ENCODE measurements at places on chromosomes 16 and 17.
A peak's percentile ranks its signal among the peaks of the same experiment; 100 is the strongest.

GRCh38 chr16:66926961-66927436 is 1.7 kb upstream of the RRAD start:
- DNase-seq = no peak

GRCh38 chr17:75933808-75934207 is 7.0 kb downstream of the FBF1 start:
- no peak for DNase-seq

DNA sequence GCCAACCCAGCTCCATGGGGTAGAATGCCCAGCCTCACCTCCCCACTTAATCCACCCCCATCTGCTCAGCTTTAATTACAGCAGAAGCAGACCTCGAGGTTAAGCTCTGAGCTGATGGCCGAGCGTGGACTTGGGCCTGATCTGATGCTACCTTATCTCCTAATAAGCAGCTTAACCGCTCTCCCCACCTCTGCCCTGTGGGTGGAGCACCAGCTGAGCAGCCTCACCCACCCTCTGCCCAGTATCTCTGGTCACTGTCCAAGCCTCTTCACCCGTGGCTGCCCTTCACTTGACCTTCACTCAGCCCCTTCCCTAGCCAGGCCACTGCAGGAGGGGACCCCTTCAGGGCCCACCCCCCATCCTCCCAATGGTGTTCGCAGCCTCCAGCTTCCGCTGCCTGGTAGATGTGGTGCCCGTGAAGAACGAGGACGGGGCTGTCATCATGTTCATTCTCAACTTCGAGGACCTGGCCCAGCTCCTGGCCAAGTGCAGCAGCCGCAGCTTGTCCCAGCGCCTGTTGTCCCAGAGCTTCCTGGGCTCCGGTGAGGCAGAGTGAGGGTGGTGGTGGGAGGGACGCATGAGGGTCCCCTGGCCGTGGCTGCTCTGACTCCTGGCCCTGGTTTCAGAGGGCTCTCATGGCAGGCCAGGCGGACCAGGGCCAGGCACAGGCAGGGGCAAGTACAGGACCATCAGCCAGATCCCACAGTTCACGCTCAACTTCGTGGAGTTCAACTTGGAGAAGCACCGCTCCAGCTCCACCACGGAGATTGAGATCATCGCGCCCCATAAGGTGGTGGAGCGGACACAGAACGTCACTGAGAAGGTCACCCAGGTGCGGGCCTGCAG is 6.8 kb downstream of the KCNH6 start:
- DNase-seq = no peak

DNA sequence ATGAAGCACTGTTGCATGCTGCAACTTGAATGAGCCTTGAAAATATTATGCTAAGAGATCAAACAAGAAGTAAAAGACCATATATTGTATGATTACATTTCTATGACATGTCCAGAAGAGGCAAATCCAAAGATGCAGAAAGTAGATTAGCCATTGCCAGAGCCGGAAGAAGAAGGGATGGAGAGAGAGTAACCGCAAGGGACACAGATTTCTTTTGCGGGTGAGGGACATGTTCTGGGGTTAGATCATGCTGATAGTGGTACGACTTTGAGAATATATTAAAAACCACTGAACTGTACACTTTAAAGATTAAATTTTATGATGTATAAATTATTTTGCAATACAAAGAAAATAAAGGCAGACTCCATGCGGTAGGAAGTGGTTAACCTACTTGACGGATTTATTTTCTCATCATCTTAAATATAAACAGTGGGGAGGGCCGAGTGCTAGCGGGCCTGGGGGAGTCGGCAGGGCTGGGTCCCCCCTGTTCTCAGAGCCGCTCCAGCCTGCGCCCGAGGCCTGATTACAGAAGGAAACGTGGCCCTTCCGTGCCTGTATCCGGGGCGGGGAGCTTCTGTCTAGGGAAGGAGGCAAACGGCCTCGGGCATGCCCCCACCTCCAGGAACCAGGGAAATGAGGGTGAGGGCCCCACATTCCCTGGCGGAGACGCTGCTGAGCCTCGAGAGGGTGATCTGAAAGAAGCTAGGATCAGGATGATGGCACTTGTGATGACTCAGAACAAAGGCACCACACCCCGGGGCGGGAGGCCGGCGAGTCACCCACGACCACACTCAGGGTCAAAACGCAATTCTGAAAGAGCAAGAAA is 48.0 kb downstream of the SHCBP1 start:
- no peak for DNase-seq

DNA sequence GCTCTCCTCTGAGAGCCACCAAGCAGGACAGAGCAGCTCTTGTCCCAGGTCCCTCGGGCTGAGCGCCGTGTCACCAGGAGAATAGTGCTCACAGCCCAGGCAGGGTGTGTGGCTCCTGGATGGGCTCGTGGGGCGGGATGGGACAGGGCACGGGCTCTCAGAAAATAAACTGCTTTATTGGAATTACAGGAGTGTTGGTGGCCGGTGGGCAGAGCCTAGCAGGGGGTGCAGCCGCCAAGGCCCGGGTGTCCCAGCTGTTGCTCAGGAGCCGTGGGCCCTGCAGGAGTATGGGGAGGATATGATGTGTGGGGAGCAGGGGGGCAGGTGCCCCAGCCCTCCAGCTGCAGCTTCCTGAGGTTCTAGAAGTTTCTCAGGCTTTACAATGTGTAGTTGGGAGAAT is 17.1 kb downstream of the TELO2 start:
- no peak for DNase-seq

- DNase-seq = no peak
Measured at GRCh38 chr17:79120259-79120658, 45.6 kb downstream of the ENGASE start.

- no peak for DNase-seq
Measured at GRCh38 chr17:48539177-48539576, 5.7 kb downstream of the HOXB2 start.

DNA sequence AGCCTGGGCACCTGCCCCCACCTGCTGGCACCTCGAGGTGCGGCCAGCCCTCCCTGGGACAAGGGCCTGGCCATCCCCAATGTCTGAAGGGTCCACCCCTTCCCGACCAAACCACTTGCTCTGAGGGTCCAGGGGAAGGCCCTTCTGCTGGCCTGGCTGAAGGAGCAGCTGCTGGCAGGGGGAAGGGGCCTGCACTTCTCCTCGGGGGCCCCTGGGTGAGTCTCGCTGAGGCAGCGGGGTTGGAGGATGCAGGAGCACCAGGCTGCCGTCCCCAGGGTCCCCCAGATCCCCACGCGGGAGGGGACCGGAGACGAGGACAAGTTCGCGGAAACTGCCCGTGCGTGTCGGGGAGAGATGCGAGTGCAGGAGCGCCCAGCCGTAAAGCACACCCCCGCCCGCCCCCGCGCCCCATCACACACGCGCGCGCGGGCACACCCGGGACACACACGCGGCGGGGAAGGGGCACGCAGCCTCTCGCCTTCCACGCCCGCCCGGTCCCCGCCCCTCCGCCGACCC is 725 bp upstream of the CACNA1H start:
- DNase-seq = no peak

- peak; percentile 51 for DNase-seq
Measured at GRCh38 chr16:81798311-81799137, 19.4 kb downstream of the PLCG2 start.

DNA sequence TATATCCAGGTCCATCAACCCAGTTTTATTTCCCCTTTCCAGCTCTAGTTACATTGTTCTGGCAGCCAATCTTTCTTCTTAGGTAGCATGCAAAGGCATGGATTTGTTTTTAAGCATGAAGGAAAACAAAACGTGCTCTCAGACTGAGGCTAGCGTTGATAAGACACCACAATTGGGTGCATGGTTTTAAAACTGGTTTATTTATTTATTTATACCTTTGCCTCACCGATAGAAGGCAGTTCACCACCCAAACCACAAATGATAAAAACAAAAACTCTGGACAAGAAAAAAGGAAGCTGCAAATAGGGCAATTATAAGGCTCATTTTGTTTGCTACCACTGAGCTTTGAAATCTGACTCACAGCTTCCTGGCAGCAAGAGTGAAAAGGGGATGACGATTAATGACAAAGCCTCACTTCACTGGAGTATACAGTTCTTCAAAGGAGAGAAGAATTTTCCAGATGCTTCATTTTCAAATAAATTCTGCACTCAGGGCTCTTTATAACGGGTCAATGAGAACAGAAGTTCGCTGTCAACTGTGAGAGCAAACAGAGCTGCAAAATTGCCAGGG is 278.4 kb upstream of the IRX5 start:
- DNase-seq = peak; percentile 11

- DNase-seq = no peak
Measured at GRCh38 chr17:70375813-70376770, 206.8 kb downstream of the KCNJ2 start.

GRCh38 chr17:622356-622755 is 92.3 kb downstream of the VPS53 start:
- DNase-seq = no peak

DNA sequence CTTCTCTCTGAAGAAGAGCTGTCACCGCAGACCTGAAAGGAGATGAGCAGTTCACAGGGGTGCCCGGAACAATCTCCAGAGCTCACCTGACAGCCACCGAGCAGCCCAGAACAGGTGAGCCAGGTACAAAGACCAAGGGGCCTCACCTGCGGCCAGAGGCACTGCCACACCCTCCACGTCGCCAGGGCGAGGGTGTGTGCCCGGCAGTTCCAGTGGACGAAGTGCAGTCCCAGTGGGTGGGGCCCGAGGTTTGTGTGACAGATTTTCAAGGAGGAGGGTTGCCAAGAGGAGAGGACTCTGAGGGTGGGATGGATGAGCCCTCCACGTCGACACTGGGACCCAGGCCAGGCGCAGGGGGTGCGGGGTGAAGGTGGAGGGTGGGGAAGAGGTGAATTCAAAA is 61.7 kb downstream of the SMPD3 start:
- no peak for DNase-seq

DNA sequence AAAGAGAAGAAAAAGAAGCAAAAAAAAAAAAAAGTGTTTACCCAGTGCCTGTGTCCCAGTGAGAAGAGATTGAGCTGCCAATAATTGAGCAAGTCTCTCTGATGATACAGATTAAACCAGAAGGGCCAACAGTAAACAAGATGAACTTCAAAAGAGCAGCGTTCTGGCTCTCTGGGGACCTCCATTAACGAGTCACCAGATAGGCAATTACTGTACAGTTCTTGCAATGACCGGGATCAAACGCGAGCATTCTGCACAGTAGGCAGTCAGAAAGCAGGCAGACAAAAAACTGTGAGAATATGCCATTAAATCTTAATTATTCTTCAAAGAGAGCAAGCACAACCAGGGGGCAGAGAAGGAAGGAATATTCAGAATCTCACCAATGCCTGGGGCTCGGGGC is 626.1 kb downstream of the TMEM114 start:
- DNase-seq = no peak

- DNase-seq = no peak
Measured at GRCh38 chr17:1992541-1992940, 32.6 kb downstream of the RTN4RL1 start.

DNA sequence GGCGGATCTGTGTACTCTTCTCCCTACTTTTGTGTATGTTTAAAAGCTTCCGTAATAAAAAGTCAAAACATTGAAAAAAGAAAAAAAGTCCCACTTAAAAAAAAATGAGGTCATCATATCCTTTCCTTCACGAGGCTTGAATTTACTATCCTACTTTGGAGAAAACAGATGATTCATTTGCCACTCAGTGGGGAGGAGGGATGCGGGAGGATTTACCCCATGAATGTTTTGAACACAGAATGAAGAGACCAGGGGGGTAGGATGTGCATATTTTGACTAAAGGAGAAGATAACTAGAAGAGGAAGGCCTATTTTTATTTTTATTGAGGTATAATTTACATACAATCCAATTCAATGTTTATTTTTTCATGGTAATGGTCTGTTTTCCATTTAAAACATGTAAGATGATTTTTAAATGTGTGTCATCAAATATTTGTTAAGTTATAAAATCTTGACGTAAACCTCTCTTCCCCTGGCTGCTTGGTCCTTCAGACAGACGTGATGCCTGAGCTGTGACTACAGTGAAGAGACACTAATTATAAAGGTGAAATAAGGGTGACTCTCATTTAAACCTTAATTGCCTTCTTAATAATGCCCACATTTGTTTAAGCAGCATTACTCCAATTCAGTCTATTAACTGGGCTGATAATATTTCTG is 135.4 kb upstream of the AXIN2 start:
- no peak for DNase-seq

DNA sequence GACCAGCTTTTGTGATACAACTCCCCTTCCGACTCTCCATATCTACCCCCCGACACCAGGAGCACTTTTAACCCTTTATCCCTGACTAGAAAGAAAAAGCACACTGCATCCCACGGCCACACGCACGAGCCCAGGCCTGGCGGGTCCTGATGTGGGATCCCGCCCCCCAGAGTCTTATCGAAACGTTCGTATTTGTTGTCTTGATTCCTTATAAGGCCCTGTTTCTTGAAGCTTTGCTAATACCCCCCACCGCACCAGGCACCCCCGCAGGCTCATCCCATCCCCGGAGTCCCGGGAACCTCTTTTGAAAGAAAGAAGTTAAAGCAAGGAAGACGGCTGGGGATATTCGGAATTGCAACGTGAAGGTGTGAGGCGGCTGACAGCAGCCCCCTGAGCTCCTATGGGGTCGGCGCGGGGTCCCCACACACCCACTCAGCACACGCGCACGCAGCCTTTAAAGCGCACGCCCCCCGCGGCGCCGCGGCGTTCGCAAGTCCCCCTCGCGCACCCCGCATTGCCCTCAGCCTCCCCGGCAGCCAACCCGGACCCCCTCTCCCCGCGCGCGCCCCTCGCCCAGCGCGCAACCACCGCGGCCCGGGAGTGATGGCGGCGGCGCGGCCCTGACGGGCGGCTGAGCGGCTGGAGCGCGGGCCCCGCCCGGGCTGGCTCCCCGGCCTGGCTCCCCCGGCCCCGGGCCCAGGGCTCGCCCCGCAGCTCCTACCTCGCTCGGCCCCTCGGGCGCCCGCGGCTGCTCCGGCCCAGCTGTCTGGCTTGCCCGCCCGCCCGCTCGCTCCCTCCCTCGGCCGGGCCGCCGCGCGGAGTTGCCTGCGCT is 448 bp downstream of the STAT5B start:
- DNase-seq = no peak

GRCh38 chr17:16019347-16019746 is 19.7 kb downstream of the TTC19 start:
- no peak for DNase-seq

DNA sequence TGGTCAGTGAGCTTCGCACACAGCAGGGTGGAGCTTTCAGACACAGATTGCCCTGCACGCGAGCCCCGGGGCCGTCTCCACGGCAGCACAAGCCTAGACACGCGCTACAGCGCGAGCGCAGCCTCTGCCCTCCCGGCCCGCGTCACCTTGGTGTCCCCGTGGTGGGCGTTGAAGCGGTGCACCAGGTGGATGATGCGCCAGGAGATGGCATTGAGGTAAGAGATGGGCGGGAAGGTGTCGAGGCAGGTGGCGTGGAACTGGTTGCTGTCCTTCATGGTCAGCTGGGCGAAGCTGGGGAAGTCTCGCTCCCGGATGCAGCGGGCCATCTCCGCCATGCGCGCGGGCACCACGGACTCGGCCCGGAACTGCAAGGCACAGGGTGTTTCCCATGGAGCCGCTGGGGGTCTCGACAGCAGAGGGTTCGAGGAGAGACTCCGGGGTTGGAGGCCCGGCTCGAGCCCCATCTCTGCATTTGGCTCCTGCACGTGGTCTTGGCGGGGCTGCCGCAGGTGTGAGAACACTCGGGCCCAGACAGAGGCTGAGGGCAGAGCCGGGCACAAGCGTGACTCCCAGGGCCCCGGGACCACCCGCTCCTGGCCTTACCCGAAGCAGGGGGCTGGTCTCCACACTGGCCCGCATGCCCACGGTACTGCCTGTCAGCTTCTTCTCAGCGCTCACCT is 4.3 kb upstream of the CYBA start:
- DNase-seq = no peak
